Right renal pelvis (tissue), 4 donors: ENCODE measurements at places on chromosomes 7 and 10.

GRCh38 chr10:24723386-24723787 lies 300 bp downstream of the ARHGAP21 start:
- no peak for DNase-seq

DNA sequence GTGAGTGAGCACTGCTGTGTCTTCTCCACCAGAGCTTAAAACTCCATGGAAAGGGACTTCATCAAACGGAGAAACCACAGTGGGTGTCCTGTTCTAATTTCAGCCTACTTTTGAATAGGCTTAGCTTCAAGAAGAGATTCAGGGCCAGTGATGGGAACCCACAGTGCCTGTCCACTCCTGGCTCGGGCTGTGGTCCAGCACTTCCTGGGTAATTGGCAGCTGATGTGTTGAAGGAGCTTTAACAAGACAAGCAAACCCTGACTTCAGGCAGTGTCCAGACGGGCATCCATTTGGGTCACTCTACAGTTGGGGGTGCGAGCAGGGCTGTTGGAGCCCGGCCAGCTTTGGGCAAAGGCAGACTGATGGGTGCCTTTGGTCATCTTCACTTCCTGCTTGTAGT lies 14.5 kb downstream of the VWC2 start:
- no peak for DNase-seq

DNA sequence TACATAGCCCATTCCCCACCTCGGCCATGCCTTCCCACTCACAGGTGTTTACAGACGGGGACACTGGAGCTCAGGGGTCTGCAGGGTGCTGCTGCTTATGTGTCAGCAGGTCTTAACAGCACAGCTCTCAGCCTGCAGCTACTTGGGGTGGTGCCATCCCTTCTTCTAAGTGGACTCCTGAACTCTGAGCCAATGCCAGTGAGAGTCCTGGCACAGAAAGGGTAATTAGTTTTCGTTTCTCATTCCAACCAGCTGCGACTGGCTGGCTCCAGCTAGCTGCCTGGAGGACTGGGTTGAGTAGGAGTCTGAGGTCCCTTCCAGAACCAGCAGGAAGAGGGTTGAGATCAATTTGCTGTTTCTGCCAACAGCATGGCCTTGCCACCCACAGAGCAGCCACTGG lies 88.3 kb upstream of the AGK start:
- no peak for DNase-seq

DNA sequence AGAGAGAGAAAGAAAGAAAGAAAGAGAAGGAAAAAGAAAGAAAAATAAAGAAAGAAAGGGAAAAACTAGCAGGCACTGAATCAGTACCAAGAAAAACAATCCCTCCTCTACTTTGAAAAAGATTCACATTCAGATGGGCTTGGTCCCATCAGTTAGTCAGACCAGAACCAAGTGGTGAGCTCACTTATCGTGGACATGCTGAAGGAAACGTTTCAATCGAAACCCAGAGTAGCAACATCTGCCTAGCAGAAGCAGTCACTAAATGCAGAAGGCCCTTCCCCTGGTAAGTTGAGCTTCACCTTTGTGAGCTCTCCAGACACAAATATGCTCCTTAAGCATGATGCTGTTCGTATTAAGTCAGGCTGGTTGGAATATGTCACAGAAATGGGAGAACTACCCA lies 167.7 kb downstream of the TRIL start:
- DNase-seq, result no peak

- DNase-seq, result no peak
Observed at GRCh38 chr10:97185326-97186058, at the start of gene SLIT1. SLIT1 (minus strand) TSS chr10:97185959; CDS start chr10:97185674, 285 bp downstream.

GRCh38 chr10:97882142-97883091 lies 32.8 kb downstream of the GOLGA7B start:
- DNase-seq, result no peak

- DNase-seq, result no peak
Observed at GRCh38 chr7:6148724-6149360, 117.7 kb downstream of the ANKRD61 start.

- peak; percentile 71 for DNase-seq
Observed at GRCh38 chr7:1669954-1670893, at the start of gene ELFN1. ELFN1 (plus strand) TSS chr7:1670277; CDS start chr7:1744597, 74,320 bp downstream.

GRCh38 chr10:19762026-19762425 lies 54.2 kb upstream of the PLXDC2 start:
- DNase-seq, result no peak

- no peak for DNase-seq
Observed at GRCh38 chr10:26938578-26938977, 77.8 kb upstream of the ABI1 start.

GRCh38 chr10:77943121-77943901 lies 16.8 kb upstream of the DLG5 start:
- no peak for DNase-seq

- no peak for DNase-seq
Observed at GRCh38 chr7:2165610-2166594, 66.8 kb downstream of the MAD1L1 start.

DNA sequence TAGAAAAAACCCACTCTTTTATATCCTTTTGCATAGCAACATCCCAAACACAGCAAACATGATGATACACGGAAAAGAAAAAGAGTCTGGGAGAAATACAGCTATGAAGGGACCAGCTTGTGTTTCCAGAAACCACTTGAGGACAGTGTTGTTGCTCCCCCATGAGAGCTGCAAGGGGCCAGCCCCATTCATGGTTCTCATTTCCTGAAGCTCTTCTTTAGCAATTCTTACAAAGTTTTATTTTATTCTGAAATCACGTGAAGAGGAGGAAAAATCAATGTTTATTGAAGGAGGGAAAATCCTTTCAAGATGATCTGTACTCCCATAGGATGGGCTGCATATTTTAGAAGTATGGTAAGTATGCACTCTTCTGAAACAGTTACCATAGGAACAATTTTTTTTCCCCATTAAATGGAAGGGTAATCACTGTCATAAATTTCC lies 17.5 kb upstream of the PRTFDC1 start:
- no peak for DNase-seq

GRCh38 chr10:11435581-11435981 lies 175.9 kb downstream of the USP6NL start:
- DNase-seq, result no peak

DNA sequence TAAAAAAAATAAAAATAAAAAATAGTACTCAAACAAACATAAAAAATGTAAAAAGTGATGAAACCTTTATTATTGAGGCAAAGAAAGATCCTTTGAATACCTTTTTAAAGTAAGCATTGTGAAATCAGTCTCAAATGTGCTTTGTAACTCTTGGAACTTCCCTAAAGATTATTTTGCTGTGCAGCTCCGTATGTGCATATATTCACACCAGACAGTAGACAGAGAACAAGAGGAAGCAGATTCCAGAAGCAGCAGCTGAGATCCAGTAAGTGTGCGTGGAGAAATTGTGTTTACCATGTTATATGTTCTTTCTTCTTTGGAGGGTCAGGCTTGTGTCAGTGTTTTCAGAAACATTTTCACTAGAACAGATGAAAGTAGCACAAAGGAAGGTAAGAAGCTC lies 324.9 kb downstream of the AGMO start:
- no peak for DNase-seq

DNA sequence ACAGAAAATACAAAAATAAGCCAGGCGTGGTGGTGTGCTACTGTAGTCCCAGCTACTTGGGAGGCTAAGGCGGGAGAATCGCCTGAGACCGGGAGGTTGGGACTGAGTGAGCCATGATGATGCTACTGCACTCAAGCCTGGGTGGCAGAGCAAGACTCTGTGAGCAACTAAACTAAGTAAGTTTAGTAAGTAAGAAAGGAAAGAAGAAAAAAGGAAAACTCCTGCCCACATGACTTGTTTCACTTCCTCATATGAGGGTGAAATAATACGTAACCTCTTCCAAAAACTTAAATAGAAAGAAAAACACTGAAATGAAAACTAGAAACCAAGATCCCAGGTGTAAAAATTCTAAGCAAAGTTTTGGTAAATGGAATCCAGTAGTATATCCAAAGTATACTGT lies 79.6 kb downstream of the LARP4B start:
- DNase-seq, result no peak

DNA sequence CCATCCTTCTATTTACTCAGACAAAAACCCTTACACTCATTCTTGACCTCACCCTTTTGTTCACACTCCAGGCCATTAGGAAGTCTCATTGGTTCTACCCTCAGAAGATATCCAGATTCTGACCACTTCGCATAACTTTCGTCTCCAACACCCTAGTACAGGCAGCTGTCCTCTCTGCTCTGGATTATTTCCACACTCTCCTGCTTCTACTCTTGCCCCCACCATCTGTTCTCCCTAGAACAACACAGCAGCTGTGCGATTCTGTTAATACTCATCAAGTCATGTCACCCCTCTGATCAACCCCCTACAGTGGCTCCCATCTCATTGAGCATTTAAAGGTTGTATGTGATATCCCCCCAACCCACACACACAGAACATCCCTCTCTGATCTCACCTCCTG lies 15.5 kb upstream of the TRIL start:
- DNase-seq, result no peak

DNA sequence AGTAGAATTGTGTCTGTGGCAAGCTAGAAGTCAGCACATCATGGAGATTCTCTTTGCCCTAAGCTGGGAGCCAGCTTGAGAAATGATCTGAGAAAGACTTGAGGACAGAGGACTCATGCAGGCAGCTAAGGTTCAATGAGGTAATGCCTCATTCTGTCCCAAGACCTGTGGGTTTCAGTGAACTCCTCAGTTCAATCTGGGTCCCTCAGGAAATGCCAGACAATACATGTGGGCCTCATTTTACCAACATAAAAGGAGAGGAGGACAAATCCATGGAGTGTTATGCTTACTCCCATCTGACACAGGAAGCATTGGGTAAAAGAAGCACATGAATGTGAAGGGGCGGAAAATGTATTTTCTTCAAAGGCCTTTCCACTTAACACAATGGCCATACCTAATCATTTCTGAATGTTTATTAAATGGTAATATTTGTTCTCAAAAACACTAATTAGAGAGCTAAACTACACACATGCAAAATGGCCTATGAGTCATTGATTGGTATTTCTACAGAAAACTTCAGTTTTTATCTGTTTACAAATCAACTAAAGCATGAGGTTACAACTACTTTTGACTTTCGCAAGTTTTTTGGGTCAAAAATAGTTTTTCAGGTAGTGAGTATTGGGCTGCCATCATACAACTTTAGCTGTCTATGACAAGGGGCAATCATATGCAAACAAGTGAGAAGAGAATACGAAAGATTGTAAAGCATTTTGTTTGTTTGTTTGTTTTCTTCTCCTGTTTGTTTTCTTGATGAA lies 205.3 kb downstream of the CHRM2 start:
- no peak for DNase-seq

DNA sequence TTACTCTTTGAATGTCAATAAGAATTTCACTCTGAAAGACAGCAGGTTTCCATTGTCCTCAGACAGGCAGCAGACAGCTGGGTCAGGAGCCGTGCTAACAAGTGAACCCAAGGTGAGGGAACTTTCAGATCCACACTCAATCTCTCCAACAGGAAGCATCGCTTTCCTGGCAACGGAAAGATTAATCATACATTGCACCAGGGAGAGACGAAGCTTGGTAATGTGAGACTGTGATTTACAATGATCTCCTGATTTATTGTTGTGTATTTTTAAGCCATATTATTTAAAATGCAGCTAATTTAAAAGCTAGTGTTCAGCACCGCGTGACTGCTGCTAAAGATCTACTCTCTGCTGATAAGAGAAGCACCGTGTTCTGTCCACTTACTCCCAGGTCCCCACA lies 17.5 kb upstream of the NOM1 start:
- no peak for DNase-seq

GRCh38 chr7:17638727-17639126 lies 301.6 kb downstream of the SNX13 start:
- no peak for DNase-seq

- no peak for DNase-seq
Observed at GRCh38 chr10:77545585-77545984, 92.0 kb downstream of the KCNMA1 start.

GRCh38 chr7:23956772-23957576 lies 247.0 kb downstream of the STK31 start:
- DNase-seq, result no peak

GRCh38 chr10:45044290-45044689 lies 43.6 kb downstream of the ZNF22 start:
- DNase-seq, result no peak

GRCh38 chr7:31083210-31083786 lies 31.2 kb downstream of the ADCYAP1R1 start:
- peak; percentile 47 for DNase-seq

GRCh38 chr7:2299870-2300512 lies 14.2 kb downstream of the SNX8 start:
- no peak for DNase-seq

DNA sequence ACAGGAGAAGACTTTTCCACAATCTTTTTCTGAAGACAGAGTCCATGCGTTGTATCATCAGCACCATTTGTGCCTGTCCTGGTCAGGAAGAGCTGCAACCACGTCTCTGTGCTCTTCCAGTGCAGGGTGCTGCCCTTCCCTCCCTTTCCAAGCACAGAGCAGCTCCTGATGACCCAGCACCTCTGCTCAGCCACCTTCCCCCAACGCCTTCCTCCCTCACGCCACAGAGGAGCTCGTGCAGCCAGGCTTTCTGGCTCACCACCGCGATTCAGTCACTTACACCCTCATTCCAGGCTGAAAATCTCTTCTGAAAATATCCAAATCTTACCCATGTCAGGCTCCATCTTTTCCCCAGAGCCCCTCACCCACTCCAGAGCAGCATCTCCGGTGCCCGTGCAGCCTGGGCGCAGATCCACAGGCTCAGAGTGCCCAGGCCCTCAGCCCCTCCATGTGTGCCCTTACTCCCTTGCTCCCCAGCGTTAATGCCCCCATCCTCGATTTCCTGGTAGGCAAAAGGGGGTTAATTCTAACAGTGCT lies 181.5 kb downstream of the DIP2C start:
- no peak for DNase-seq

DNA sequence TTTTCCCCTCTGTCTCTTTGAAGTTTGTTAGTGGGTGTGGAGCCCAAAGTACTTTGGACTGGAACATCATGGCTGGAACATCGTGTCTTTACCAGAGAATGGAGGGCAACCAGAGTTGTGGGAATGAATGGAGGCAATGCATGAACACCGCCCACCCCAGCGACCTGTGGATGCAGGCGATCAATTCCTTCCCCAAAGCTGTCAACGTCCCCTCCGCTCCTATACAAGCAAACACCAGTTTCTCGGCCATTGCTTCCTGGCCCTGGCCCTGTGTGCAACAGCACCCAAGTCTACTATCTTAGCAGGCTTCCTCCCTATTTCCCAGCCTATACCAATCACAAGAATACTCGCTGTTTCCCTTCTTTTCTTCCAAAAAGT lies 62.6 kb downstream of the CARD11 start:
- no peak for DNase-seq

DNA sequence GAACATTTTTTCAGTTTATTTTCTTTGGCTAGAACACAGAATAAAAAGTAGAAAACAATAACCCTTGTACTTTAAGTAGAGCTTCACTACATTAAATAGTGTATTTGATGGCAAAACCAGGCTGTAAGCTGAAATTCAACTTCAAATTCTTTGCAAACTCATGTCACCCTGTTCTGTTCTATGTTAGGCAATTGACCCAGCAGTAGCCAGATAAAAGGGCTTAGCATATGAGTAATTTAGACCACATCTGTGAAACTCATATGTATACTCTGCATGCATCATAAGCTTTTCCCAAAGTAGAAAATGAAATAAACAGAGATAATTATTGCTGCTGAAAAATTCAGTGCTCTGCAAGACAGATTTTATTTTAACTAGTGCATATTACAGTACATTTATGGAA lies 150.2 kb downstream of the GNAI1 start:
- DNase-seq, result no peak
